ENCODE measurements at places on chromosomes 1 and 21. TPM values are rescaled to one million over a fixed set of nuclear protein-coding genes. Genes with fewer than 3 reads are reported as not detected.

DNA sequence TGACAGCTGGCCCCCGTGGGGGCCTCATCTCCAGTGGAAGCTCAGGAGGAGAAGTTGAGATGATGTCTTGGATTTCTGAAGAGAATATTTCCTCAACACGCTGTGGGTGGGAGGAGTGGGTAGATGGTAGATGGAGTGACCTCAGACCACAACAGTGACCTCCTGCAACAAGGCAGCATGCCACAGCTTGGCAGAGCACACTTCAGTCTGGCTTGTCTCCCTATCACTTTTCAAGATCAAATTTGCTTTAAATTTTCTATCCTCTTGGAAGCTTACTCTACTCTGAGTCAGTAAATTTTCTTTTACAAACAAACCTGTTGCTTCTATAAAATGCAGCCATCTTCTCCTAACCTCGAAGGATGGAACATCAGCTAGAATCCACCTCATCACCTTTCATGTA is 59.7 kb downstream of the NTPCR start:
- H3K4me3 ChIP-seq = no peak overlapping the region
- H3K27me3 ChIP-seq = no peaks in the 10 kb centered on the region
- no peak for DNase-seq
- no peaks in the 10 kb centered on the region for H3K36me3 ChIP-seq
- no peak overlapping the region for H3K27ac ChIP-seq
- H3K4me1 ChIP-seq = no peaks in the 10 kb centered on the region

GRCh38 chr1:121522061-121522759 is 337.4 kb downstream of the SRGAP2C start:
- no peaks in the 10 kb centered on the region for H3K27me3 ChIP-seq
- H3K4me1 ChIP-seq = peaks cover 12% of the 10 kb centered on the region
- DNase-seq = no peak
- H3K4me3 ChIP-seq = no peak overlapping the region
- no peaks in the 10 kb centered on the region for H3K36me3 ChIP-seq

GRCh38 chr1:2946999-2947690 is 74.1 kb upstream of the ACTRT2 start:
- H3K36me3 ChIP-seq = no peaks in the 10 kb centered on the region
- H3K4me3 ChIP-seq = no peak overlapping the region
- H3K27ac ChIP-seq = no peak overlapping the region
- no peak for DNase-seq

DNA sequence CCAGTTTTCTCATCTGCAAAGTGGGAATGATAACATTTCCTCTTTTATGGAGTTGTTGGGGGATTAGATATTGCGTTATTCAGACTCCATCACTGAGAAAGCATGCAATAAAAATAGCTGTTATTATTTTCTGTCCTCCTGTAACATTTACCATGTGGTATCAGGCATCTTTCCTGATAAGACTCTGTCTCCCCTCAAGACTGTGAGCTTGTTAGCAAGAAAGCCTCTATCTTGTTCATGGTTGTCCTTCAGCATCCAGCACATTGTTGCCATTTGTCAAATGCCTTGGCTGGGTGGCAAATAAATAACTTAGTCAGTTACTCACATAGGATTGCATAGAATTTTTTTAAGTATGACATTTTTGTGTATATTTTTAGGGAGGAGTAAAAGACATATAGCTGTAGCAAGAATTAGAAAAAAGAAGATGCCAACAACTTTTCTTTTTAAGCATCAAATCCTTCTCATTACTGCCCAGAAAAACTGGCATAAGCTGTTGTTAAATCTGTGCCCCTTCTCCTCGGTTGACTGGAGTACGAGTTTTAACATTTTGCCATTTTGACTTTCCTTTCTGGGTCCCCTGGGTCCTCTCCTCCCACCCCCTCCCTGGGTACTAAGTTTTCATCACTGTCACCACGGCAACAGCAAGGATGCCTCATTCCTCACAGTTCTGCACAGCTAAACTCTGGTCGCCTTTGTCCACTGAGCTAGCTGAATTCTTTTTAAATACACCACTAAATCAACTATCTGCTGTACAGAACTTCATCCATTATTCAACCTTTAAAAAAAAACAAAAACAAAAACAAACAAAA is 1.0 kb upstream of the JAM2 start:
- peak overlapping the region; percentile 74 for H3K4me3 ChIP-seq
- no peak for DNase-seq
- no peak overlapping the region for H3K27ac ChIP-seq
- H3K27me3 ChIP-seq = peaks cover 3% of the 10 kb centered on the region

- H3K4me1 ChIP-seq = peaks cover 23% of the 10 kb centered on the region
- peak overlapping the region; percentile 3 for H3K4me3 ChIP-seq
- H3K27ac ChIP-seq = peak overlapping the region; percentile 64
- DNase-seq = peak; percentile 63
Observed at GRCh38 chr1:7491109-7491817, 279.8 kb upstream of the VAMP3 start.

DNA sequence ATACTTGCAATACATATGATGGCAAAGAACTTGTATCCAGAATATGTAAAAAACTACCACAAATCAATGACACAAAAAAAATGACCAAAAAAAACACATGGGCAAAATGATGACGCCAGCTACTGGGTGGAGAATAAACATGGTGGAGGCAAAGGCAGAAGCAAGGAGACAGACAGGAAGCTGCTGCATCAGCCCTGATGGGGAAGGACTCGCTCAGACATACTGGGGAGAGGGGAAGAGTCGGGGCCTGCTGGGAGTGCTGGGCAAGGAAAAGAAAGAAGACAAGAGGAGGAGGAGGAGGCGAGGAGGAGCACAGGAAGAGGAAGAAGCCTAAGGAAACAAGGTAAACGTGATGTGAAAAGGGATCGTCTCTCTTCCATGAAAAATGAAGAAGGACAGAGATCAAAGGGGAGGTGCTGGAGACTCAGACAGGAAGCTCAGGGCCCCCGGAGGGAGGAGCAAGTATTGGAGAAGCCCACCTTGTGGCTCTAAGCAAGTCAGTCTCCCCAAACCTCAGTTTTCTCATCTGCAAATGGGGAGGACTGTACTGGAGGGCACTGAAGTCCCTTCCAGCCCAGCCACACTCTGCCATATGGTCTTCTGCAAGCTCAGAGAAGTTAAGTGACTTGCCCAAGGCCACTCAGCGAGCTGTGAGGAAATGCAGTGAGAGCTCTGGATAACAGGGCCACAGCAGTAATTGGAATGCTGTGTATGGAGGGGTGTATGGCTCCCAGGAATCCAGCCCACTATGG is 24.2 kb downstream of the OLFML2B start:
- H3K36me3 ChIP-seq = no peaks in the 10 kb centered on the region
- no peaks in the 10 kb centered on the region for H3K4me1 ChIP-seq
- H3K27ac ChIP-seq = no peak overlapping the region
- no peak for DNase-seq

DNA sequence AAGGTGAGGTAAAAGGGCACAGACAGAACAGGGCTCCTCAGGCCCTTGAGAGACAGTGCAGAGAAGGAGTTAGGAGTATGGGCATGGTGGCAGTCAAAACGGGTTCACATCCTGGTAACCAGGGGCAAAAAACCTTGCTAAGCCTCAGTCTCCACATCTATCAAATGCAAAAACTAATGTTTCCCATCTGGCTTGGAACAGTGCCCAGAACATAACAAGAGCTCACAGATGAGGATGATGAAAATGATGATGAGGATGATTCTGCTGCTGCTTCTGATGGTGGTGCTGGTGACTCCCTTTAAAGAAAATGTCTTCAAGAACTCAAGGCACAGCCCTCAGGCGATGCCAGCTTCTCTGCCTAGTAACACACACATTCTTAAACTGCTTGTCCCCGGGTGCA is 24.1 kb downstream of the HHIPL2 start:
- H3K27ac ChIP-seq = no peak overlapping the region
- no peak for DNase-seq
- H3K4me1 ChIP-seq = no peaks in the 10 kb centered on the region
- H3K36me3 ChIP-seq = no peaks in the 10 kb centered on the region
- H3K27me3 ChIP-seq = no peaks in the 10 kb centered on the region

DNA sequence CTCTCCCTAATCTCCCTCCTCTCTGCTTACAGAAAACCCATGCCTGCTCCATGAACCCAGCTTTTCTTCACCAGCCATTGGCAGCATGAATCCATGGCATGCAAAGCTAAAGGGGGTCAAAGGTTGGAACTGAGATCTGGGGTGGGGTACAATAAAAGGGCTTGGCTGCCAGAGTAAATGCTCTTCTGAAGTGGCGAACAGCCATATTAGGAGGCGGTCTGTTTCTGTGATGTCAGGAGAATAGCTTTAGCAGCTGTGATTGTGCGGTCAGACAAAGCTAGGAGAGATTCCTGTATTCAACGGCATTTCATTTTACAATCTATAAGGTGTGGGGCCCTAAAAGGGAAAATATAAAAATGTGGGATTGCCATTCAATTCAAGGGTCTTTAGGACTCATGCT is 71.7 kb upstream of the TMPRSS2 start:
- DNase-seq = no peak
- no peak overlapping the region for H3K27ac ChIP-seq
- no peaks in the 10 kb centered on the region for H3K36me3 ChIP-seq
- H3K27me3 ChIP-seq = no peaks in the 10 kb centered on the region
- no peak overlapping the region for H3K4me3 ChIP-seq
- peaks cover 3% of the 10 kb centered on the region for H3K4me1 ChIP-seq

DNA sequence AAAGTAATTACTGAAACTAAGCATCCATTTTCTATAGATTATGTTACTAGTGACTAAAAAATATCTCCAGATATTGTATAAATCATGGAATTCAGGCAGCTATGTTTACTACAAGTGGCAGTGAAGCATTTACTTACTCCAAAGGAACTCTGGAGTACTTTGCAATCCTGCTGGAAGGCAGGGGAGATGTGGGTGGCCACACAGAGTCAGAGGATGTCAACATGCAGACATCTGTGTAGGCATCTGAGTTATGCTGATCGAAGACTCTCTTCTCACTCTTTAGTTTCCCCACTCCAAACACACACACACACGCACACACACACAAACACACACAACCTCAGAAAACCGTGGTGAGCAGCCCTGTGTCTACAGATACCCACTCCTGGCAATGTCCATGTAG is 112.9 kb downstream of the ST6GALNAC3 start:
- no peak for DNase-seq
- no peaks in the 10 kb centered on the region for H3K36me3 ChIP-seq
- H3K27me3 ChIP-seq = no peaks in the 10 kb centered on the region
- H3K4me3 ChIP-seq = no peak overlapping the region

- peaks cover 12% of the 10 kb centered on the region for H3K4me1 ChIP-seq
- H3K27me3 ChIP-seq = no peaks in the 10 kb centered on the region
- no peak overlapping the region for H3K4me3 ChIP-seq
- no peaks in the 10 kb centered on the region for H3K36me3 ChIP-seq
- DNase-seq = no peak
Observed at GRCh38 chr1:64167176-64167575, 36.2 kb upstream of the UBE2U start.

DNA sequence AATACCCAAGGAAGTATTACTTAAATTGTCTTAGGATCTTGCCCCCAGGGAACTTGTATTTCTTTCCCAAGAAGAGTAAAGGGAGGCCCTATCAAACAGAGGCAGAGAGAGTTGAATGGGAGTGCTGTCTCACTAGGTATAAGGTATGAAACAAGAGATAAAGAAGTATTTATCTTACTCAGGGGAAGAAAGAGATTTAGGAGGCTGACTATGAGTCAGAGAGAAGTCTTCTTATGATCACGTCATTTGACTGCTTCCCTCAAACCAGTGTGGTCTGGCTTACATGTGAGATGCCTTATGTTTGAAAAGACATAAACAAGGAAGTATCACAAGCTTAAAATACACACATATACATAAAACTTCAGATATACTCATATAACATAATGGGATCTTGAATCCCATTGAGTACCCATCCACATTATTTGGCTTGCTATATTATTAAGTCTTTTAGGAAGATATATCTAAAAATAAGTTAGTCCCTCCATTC is 29.6 kb downstream of the DUSP10 start:
- H3K4me3 ChIP-seq = no peak overlapping the region
- no peaks in the 10 kb centered on the region for H3K36me3 ChIP-seq
- peaks cover 42% of the 10 kb centered on the region for H3K4me1 ChIP-seq
- peak overlapping the region; percentile 70 for H3K27ac ChIP-seq
- H3K27me3 ChIP-seq = no peaks in the 10 kb centered on the region

GRCh38 chr1:17966341-17966740 is 141.3 kb upstream of the IGSF21 start:
- H3K27me3 ChIP-seq = no peaks in the 10 kb centered on the region
- H3K27ac ChIP-seq = no peak overlapping the region
- no peak overlapping the region for H3K4me3 ChIP-seq
- H3K4me1 ChIP-seq = no peaks in the 10 kb centered on the region
- no peaks in the 10 kb centered on the region for H3K36me3 ChIP-seq
- no peak for DNase-seq

GRCh38 chr1:51310871-51311613 is 19.3 kb downstream of the TTC39A start:
- H3K27ac ChIP-seq = no peak overlapping the region
- peaks cover 20% of the 10 kb centered on the region for H3K4me1 ChIP-seq
- no peaks in the 10 kb centered on the region for H3K36me3 ChIP-seq

DNA sequence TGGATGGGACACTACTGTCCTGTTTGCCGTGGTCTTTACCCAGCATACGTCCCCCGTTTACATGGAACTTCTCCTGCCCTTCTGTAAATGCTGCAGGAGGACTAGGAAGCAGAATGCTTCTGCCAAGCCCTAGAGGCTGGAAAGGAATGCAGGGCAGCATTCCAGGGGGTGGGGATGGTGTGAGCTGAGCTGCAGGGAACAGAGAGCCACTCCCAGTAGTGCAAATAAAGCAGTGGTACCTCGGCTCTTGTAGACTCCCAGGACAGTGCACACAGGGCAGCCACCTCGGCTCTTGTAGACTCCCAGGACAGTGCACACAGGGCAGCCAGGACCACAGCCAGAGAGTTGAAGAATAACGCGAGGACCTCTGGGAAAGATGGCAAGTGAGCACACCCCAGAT is 35.4 kb downstream of the PTPRU start:
- H3K4me3 ChIP-seq = no peak overlapping the region
- DNase-seq = no peak

- no peak overlapping the region for H3K4me3 ChIP-seq
- no peaks in the 10 kb centered on the region for H3K4me1 ChIP-seq
- no peak overlapping the region for H3K27ac ChIP-seq
- H3K27me3 ChIP-seq = no peaks in the 10 kb centered on the region
Observed at GRCh38 chr1:230049731-230050130, 17.3 kb upstream of the GALNT2 start.

- no peaks in the 10 kb centered on the region for H3K4me1 ChIP-seq
- no peak for DNase-seq
- no peaks in the 10 kb centered on the region for H3K27me3 ChIP-seq
- H3K4me3 ChIP-seq = no peak overlapping the region
- H3K36me3 ChIP-seq = no peaks in the 10 kb centered on the region
Observed at GRCh38 chr1:98188774-98189173, 267.9 kb upstream of the DPYD start.

GRCh38 chr1:157325220-157325619 is 187.0 kb upstream of the ETV3 start:
- H3K4me3 ChIP-seq = no peak overlapping the region
- H3K27ac ChIP-seq = no peak overlapping the region
- H3K36me3 ChIP-seq = no peaks in the 10 kb centered on the region

The KISS1 gene
- total RNA-seq = not detected

The CHIA gene
- total RNA-seq = 1.1 TPM

The CHI3L1 gene
- total RNA-seq = 19.9 TPM

The TSPAN2 gene
- total RNA-seq = 13.7 TPM

The SPATA21 gene
- not detected for total RNA-seq

Data from upper lobe of left lung (tissue), 6 donors.